D341Med (cell line): ENCODE measurements at places on chromosomes 7 and 10.

GRCh38 chr10:98949306-98949705, 286.3 kb downstream of the HPSE2 start:
- DNase-seq, result no peak

DNA sequence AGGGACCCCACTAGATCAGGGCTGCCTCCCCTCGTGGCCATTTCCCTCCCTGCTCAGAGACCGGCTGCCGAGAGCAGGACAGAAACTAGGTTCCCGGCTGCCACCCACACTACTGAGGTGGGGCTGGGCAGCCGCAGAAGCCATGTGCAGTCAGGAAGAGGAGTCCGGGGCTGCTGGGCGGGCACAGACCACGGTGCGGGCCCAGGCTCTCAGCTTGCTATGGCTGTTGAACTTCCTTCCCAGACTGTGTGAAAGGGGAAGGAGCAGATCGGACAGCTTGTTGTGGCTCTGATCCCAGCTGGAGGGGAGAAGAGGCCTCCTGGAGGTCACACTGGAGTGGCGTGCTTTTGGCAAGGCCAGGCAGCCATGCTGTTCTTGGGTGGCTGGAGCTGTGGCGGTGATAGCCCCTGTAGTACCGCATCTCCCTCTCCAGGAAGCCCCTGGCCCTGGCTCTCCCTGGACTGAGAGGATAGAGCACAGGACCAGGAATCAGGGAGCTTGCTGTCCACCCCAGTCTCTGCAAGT, 56.8 kb downstream of the HK1 start:
- no peak for DNase-seq

- no peak for DNase-seq
Measured at GRCh38 chr10:114541081-114541796, 116.8 kb downstream of the ABLIM1 start.

- no peak for DNase-seq
Measured at GRCh38 chr7:70805360-70805759, 326.6 kb upstream of the GALNT17 start.

DNA sequence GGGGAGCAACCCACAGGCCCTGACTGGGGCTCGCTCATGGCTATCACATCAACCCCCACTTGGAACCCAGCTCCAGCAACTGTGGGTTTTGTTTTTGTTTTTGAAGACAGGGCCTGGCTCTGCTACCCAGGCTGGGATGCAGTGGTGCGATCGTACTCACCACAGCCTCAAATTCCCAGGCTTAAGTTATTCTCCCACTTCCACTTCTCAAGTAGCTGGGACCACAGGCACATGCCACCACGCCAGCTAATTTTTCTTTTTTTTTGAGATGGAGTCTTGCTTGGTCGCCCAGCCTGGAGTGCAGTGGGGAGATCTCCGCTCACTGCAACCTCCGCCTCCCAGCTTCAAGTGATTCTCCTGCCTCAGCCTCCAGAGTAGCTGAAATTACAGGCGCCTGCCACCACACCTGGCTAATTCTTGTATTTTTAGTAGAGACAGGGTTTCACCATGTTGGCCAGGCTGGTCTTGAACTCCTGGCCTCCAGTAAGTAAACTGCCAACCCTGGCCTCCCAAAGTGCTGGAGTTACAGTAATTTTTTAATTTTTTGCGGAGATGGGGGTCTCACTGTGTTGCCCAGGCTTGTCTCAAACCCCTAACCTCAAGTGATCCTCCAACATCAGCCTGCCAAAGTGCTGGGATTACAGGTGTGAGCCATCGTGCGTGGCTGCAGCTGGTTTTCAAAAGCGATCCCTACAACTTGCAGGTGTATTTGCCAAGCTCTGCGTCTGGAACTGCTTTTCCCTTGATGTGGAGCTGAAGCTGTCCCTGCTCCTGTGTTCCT, 228.7 kb downstream of the SKIDA1 start:
- DNase-seq, result no peak

- peak; percentile 62 for DNase-seq
Measured at GRCh38 chr10:61897671-61898434, 3.6 kb upstream of the ARID5B start.

DNA sequence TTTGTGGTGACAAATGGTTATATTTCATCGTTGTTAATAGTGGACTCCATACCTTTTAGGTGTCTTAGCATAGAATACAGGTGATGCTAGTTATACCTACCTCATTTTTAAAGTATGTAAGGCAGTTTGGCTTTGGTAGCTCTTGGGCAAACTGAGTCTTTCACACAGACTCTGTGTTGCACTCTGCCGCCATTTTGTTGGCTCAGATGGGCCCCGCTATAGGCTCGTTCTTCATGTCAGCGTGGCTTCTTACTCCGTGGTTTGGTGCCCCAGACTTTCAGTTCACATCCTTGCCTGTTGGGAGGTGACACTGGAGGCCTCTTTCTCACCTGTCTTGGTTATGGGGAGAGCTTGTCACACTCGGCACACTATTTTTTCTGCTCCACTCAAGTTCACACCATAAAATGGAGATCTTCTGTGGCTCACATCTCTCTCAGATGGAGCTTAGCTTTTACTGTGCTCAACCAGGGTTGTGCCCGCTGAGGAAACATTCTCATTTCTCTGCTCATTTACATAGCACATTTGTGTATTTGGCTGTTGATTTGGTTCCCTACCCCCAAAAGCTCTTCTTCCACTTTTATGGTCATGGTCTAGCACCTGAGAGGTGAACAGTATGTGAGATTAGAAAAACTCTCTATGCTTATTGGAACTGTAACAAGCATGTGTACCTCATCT, 178.5 kb downstream of the ARID5B start:
- DNase-seq, result no peak

- no peak for DNase-seq
Measured at GRCh38 chr10:58115218-58116050, 152.3 kb downstream of the IPMK start.

DNA sequence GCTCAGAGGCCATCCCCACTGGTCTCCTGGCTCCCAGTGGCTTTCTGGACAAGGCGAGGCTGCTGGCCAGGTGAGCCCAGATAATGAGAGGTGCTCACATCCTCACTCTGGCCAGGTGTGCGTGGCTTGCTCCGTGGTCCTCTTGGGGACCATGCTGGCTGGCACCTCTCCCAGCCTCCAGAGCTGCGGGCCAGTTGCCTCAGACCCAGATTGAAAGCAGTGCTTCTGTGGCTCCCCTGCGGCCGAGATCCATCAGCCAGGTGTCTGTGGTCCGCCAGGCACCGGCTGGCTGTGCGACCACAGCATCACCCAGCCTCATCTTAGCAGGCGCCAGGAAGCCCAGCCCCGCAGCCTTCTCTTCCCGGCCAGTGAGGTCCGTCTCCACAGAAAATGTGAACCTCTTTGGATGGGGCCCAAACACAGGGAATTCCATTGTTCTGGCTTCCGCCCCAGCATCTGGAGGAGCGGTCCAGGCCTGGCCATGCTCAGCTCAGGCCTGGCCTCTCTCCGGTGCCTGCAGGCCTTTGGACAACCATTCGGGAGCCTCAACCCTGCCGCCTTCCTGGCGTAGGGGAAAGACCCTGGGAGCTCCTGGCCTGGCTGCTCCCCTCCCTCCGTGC, 5.2 kb upstream of the TTYH3 start:
- DNase-seq, result no peak

- DNase-seq, result no peak
Measured at GRCh38 chr10:121404611-121405010, 193.6 kb downstream of the FGFR2 start.

GRCh38 chr10:124579011-124579399, 117.4 kb downstream of the LHPP start:
- no peak for DNase-seq

DNA sequence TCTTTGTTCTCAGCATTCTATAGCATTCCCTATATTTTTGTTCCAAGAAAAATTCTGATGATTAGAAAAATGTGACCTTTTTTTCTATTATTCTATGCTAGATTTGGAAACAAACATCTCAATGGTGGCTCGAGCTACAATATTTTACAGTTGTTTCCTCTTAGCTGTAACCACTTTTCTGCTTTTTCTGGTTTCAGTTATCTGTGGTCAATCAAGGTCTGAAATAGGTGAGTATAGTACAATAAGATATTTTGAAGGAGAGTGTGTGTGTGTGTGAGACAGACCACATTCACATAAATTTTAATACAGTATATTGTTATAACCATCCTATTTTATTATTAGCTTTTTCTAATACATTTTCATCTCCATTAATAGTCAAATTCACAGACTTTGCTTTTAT, 564.5 kb upstream of the GHITM start:
- no peak for DNase-seq

DNA sequence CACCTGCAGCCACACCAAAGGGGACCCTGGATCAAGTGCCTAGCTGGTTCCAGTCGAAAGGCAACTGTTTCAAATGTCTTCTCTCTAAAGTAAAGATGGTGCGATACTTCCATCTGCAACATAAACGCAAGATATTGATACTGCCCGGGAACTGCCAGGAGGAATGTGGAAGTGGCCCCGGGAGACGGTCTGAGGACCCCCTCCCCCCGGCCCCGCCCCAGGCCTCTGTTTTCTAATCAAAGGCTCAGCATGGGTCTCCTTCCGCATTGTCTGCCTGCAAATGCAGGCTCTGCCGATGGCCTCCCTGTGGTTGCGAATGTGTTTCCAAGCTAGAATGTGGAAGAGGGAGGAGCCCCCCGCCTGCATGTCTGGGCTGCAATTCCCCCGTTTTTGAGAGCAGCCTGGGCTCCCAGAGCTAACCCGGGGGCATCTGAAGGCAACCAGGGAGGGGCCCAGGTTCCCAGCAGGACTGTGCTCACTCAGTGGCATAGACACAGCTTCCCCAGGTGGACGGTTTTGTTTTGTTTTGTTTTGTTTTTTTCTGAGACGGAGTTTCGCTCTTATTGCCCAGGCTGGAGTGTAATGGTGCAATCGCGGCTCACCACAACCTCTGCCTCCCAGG, 223.9 kb upstream of the PPP2R2D start:
- DNase-seq, result no peak

- no peak for DNase-seq
Measured at GRCh38 chr7:24733414-24734060, 23.7 kb downstream of the GSDME start.

- DNase-seq, result no peak
Measured at GRCh38 chr10:16732376-16732775, 84.8 kb downstream of the RSU1 start.

DNA sequence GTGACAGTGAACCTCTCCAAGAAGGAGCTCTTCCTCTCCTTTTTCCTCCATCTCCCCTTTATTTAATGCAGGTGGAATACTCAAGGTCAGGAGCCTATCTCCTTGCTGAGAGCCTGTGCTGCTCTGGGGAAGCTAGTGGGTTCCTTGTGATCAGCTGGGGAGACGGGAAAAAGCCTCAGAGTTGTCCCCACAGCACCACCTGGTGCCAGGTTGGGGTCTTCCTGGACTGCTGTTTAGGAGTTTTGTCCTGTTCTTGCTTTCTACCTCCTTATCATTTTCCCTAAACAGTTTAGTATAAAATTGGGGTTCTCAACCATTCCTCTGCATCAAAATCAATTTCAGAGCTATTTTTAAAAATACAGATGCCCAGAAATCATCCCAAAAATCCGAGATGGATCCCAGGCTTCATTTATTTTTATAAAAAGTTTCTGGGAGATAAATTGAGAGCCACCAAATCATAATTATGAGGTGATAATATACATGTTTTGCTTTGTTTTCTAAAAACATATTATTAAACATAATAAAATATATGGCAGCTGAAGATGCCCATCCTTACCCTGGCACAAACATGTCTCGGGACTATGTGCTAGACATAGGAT, 44.3 kb downstream of the MACC1 start:
- peak; percentile 70 for DNase-seq

DNA sequence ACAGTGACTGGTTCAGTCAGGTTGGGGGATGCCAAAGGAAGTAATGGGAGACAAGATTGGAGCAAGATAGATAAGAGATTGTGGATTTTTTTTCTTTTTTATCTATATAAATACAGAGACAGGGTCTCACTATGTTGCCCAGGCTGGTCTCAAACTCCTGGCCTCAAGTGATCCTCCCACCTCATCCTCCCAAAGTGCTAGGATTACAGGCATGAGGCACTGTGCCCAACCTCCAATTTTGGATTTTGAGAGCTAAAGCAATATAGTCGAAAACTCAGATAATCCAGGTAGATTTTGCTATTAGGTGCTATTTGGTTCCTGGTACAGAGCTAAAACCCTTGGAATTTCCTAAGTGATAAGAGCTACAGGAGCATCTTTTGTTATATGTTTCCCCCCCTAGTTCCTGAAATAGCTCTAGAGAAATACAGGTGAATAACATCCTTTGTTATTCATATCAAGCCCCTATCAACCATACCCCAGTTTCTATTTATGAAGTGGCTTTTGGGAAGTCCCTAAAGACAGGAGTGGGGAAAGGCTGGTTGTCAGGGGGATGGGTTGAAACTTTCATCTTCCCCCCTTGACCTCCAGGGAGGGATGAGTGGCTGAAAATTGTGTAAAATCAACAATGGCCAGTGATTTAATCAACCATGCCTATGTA, 151.2 kb downstream of the CFTR start:
- no peak for DNase-seq

GRCh38 chr10:44341886-44342285, 43.0 kb downstream of the CXCL12 start:
- DNase-seq, result no peak

- no peak for DNase-seq
Measured at GRCh38 chr7:111108000-111108399, 17.1 kb downstream of the LRRN3 start.

GRCh38 chr7:45367026-45367425, 207.1 kb upstream of the ADCY1 start:
- no peak for DNase-seq

GRCh38 chr10:77516575-77516974, 121.0 kb downstream of the KCNMA1 start:
- DNase-seq, result no peak

DNA sequence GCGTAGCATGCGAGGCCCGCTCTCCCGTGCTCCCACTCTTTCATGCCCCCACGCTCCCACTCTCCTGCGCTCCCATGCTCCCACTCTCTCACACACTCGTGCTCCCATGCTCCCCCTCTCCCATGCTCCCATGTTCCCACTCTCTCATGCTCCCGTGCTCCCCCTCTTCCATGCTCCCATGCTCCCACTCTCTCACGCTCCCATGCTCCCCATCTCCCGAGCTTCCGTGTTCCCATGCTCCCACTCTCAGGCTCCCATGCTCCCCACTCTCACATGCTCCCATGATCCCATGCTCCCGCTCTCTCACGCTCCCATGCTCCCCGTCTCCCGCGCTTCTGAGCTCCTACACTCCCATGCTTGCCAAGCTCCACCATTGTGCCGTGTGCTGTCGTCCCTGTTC, 84.4 kb upstream of the ANLN start:
- DNase-seq, result no peak

DNA sequence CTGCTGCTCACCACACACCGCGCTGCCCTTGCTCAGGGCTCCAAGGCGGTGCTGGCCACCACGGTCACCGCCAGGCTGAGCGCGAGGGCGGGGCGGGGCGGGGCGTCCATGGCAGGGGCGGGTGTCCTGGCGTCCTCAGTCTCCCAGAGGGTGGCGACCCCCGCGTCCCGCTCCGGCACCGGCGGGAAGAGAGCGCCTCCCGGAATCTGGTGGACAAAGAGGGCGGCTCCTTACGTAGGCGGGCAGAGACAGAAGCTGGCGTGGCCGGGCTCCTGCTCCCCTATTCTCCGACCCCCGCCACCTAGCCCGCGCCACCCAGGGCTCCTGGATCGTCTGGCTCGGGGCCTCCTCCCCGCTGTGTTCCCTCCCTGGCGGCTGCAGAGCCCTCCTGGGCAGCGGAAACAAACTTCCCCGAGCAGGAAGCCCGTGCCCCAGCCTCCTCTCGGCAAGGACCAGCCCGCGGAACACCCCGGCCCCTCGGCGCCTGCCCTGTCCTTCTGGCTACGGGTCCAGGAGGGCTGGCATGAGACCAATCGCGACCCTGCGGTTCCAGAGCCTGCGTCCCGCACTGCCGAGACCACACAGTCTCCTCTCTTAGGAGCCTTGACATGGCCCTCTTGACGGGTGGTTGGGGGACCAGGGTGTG, 133.8 kb upstream of the ZNF92 start:
- peak; percentile 41 for DNase-seq
